ENCODE measurements at places on chromosomes 1 and 21. TPM values are rescaled to one million over a fixed set of nuclear protein-coding genes. Genes with fewer than 3 reads are reported as not detected.
A peak's percentile ranks its signal among the peaks of the same experiment; 100 is the strongest.

Gene C1orf185
- not detected for total RNA-seq

Gene NR5A2
- 2.1 TPM for total RNA-seq

- DNase-seq: no peak
Measured at GRCh38 chr21:16216288-16216962, 486.6 kb downstream of the USP25 start.

GRCh38 chr1:171140401-171140800 is 44.7 kb upstream of the FMO2 start:
- DNase-seq: no peak

DNA sequence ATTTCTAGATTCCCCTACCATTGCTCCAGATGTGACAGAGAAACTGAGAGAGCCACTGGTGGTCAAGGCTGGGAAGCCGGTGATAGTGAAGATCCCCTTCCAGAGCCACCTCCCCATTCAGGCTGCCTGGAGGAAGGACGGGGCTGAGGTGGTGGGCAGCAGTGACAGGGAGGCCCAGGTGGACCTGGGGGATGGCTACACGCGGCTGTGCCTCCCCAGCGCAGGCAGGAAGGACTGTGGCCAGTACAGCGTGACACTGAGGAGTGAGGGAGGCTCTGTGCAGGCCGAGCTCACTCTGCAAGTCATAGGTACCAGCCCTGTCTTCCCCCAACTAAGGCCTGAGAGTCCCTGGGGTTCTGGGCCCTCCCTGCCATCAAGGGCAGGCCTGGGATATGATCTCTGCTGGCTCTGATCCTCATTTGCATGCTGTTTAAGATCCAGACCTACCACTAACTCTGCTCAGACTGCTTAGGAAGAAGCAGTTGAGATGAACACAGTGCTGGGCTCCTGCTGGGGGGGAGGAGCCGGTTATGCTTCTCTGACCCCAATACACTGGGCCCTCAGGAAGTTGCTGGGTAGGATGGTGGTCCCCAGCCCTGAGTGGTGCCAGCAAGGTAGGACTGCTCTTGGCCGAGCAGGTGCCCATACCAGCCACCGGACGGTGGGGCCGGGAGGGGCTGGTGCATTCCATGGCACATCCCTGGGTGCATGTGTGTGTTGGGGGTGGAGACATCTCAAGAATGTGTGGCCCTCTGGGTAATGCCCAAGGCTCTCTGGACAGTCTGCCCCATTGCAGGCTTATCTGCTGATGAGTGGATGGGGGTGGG is 25.1 kb downstream of the IGFN1 start:
- no peak for DNase-seq

Gene SPATA45
- total RNA-seq: not detected

DNA sequence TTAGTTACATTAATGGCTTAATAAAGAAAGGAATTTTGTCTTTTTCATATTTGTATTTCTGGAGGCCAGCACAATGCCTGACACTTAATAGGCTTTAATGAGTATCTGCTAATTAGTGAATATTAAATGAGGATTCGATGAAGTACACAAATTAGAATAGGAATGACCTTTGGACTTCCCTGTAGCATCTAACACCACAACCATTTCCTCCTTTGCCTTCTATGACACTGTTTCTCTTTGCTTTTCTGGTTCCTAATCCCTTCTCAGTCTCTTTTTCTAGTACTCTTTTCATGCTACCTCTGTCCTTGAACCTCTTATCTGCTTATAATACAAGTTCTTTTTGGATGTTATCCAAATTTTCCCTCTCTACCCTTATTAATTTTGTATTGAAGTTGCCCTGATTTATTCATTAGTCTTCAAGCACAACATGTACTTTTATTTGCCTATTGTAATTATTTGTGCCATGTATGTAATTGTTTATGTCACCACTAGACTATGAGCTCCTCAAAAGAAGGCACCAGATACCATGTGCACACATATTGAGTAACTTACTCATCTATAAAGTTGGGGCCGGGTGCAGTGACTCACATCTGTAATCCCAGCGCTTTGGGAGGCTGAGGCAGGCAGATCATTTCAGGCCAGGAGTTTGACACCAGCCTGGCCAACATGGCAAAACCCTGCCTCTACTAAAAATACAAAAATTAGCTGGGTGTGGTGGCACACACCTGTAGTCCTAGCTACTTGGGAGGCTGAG is 23.8 kb downstream of the RPS27 start:
- DNase-seq: no peak

Gene GJA9
- total RNA-seq: not detected

DNA sequence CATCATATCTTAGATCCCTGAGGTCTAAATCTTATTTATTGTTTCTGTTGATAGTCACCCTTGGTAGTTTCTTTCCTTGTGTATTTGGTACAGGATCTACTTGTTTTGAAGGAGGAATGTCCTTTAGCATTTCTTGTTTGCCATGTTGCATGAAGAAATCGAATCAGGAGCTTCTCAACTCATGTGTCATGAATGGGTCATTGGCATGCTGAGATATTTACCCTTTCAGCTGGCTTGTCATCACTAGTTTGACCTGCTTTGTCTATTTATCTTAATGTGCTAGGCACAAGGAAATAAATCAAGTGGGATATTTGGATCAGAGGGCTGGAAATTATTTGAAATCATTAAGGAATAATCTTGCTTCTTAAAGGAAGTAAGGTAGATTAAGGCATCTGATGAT is 23.8 kb downstream of the THEM4 start:
- DNase-seq: no peak

Gene SDC3
- 38.8 TPM for total RNA-seq

DNA sequence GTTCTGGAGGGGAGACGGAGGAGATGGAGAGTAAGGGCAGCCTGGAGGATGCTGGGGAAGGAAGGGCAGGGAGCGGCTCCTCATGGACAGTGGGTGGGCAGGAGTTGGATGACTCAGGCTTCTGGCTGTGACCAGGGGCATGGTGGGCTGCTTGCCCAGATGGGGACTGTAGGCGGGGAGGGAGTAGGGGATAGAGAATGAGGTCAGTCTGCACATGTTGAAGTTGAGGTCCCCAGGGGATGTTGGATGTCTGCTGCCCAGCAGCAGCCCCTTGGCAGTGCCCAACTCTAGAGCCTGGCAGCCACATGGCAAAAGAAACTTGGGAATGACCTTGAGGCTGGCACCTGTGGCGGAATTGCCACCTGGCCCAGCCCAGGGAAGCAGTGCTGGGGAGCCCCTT is 6.4 kb downstream of the SELENON start:
- peak; percentile 80 for DNase-seq

DNA sequence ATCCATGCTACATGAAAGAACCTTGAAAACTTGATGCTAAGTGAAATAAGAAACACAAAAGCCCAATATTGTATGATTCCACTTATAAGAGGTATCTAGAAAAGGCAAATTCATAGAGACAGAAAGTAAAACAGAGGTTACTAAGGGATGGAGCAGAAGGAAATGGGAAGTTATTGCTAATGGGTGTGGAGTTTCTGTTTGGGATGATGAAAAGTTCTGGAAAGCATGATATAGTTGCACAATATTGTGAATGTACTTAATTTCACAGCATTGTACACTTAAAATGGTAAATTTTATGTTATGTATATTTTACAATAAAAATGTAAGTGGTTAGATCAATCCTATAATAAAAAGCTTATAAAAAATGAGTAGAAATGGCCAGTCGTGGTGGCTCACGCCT is 1.6 kb upstream of the NECAP2 start:
- DNase-seq: no peak

GRCh38 chr21:14672466-14672865 is 126.4 kb upstream of the SAMSN1 start:
- no peak for DNase-seq

DNA sequence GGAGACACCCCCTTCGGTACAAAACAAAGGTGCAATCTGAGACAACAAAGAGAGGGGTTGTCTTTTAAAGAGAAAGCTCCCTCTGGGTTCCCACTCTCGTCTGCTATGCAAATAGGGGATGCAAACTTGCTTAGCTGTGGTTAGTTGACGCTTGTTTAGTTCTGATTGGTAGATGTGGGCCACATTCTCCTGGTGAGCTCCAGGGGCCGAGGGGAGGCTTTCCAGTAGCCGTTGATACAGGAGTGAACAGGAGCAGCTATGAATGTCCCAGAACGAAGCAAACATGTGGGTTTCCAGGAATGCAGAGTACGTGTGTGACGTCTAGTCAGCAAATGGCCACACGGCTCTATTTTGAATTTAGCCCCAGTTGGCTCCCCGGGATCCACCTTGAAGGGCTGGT is 14.7 kb downstream of the TFF2 start:
- no peak for DNase-seq

- no peak for DNase-seq
Measured at GRCh38 chr1:87231703-87232367, 96.8 kb upstream of the LMO4 start.

Gene OR2L8
- total RNA-seq: not detected

- no peak for DNase-seq
Measured at GRCh38 chr1:218692808-218693207, 347.7 kb downstream of the TGFB2 start.

DNA sequence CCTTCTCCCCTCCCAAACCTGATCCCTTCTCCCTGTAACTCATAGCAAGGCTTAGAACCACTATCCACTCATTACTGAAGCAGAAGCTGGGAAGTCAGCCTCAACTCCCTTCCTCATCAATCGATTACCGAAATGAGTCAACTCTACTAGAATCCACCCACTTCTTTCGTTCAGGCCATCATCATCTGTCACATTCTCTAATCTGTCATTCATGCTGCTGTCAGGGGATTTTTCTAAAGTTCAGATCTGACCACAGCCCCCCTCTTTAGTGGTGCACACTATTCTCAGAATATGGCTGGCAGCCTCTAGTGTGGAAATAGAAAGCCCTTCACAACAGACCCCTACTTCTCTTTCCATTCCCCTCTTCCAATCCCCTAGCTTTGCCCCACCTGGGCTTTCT is 5.1 kb downstream of the NT5C1A start:
- DNase-seq: no peak

- DNase-seq: peak; percentile 55
Measured at GRCh38 chr1:226814751-226815537, 55.5 kb upstream of the PSEN2 start.

GRCh38 chr1:7656557-7657215 is 114.4 kb upstream of the VAMP3 start:
- no peak for DNase-seq

DNA sequence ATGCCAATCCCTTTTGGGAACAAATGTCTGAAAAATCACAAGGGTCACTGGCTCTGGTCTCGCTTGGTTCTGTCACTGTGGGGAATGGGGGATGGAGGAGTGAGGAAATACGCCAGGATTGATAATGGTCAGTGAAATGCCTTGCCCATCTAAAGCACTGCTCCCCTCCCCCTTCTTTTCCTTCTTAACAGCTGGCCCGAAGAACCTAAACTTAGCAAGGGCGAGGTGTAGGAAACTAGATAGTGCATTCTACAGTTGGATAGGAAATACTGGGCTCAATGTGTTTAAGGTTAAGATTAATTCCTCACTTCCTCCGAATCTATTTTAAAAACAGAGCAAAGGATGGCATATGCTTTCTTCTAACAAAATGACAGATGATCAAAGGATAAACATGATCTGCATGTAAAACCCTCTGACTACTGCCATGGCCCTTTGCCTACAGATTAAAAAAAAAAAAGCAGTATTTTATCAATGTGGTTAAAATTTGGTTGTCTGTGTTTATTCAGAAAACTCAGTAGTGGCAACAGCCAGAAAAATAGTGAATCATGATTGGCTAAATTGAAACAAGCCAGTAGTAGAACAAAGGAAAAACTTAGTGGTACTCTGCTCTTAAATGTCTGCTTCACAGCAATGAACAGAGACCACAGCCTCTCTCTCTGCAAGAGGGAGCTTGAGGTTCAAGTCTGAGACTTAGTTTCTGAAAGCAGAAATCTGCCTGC is 86.1 kb upstream of the VAV3 start:
- DNase-seq: no peak

Gene ATG4C
- total RNA-seq: 9.9 TPM

DNA sequence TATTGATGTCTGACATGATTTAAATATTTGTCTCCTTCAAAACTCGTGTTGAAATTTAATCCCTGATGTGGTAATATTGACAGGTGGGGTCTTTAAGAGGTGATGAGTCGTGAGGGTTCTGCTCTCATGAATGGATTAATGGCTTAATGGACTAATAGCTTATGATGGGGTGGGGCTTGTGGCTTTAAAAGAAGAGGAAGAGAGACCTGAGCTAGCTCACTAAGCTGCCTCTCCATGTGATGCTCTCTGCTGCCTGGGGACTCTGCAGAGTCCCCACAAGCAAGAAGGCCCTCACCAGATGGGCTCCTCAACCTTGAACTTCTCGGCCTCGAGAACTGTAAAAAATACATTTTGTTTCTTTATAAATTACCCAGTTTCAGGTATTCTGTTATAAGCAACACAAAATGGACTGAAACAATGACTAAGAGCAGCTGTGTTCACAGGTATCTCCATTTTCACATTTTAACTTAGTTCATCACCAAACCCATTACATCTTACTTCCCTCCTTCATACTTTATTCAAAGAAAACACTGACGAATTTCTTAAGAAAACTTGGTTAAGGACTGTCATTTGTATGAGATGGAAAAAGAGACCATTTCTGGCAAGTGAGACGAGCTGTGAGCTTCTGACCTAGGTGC is 12.1 kb upstream of the AIM2 start:
- no peak for DNase-seq

- peak; percentile 50 for DNase-seq
Measured at GRCh38 chr1:184753608-184754475, 816 bp downstream of the EDEM3 start.

- peak; percentile 93 for DNase-seq
Measured at GRCh38 chr21:39387461-39388037, 38.7 kb upstream of the HMGN1 start.

DNA sequence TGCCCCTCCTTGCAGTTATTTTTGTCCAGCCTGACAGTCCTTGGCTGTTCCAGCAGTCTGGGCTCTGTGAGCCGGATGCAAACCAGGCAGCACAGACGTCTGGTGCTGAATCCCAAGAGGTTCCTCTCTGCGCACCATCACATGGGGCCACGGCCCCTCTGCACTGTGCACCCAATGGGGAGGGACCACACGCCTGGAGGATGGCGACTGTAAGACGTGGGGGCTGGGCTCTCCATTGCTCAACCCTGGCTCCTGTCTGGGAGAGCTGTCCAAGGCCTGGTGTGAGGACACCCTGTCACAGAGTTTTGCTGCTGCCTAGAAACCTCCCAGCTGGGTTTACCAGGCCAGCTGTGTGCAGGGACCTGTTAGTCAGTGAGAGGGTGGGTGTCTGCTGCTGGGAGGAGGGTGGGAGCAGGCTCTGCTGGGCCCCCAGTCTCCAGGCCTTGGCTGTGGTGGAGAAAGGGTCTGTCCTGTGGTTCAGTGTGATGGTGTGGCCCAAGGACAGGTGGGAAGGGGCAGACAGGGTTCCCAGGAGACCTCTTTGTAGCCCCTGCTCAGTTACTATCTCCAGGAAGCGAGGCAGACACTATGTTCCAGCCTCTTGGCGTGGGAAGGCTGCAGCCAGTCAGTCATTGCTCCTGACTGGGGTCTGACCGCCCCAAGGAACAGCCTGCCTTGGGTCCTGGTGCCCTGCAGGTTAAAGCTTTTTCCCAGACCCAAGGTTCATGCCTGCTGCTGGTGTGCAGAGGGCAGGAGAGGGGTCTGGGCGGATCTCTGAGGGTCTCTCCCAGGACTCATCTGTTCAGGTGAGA is 13.8 kb downstream of the HEYL start:
- peak; percentile 88 for DNase-seq

Gene LEFTY1
- total RNA-seq: not detected

GRCh38 chr1:203300441-203301330 is 4.6 kb upstream of the BTG2 start:
- no peak for DNase-seq

GRCh38 chr1:46041551-46041950 is 90.9 kb downstream of the PIK3R3 start:
- no peak for DNase-seq

GRCh38 chr1:86912281-86912900 is 1.5 kb downstream of the SELENOF start:
- no peak for DNase-seq

- DNase-seq: no peak
Measured at GRCh38 chr1:206606867-206607266, 5.4 kb downstream of the EIF2D start.

All from left cardiac atrium (tissue), 4 donors.